Renal pelvis (tissue), 12 donors: ENCODE measurements at places on chromosomes 12 and 14. TPM values are rescaled to one million over a fixed set of nuclear protein-coding genes. Genes with fewer than 3 reads are reported as not detected.

CCDC197 gene
- not detected for polyA plus RNA-seq

DNA sequence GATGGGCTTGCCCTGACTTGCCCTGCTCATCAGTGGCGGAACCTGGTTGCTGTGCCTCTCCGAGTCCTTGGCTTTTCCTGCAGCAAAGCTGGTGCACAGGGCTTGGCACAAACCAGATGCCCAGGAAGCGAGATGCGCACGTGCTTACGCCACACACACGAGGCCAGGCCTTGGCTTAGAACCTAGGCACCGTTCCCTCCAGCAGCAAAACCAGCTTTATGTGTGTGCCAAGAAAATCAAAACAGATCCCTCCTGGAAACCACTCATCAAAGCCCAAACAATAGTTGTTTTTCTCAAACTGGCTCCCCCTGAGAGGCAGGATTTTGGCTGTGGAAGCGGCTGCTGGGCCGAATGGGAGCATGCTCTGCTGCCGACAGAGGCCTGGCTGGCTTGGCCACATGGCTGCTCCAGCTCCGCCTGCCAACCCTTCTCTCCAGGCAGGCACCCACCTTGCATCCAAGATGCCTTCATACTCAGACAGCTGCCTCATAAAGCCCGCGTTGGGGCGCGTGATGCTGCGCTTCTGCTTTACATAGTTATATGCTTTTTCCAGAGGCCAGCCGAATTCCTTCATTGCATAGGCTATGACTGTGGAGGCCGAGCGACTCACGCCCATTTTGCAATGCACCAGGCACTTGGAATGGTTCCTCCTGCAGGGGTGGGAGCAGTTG is 58.7 kb downstream of the SSH1 start:
- no peak for DNase-seq

OVCH1 gene
- 0.61 TPM for polyA plus RNA-seq

DNA sequence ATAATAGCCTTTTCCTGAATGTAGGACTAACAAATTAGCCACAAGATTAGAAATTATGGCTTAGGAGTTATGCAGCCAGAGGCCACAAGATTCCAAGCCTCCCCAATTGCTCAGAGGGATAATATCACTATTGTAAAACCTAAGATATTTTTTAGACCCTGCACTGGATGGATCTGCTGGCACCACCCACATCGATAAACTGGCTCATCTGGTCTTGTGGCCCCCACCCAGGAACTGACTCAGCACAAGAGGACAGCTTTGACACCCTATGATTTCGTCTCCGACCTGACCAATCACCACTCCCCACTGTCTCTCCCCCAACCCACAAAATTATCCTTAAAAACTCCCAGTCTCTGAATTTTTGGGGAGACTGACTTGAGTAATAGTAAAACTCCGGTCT is 54.7 kb downstream of the CPM start:
- no peak for DNase-seq

- DNase-seq, result no peak
Measured at GRCh38 chr12:20444595-20445170, 76.3 kb downstream of the PDE3A start.

TMEM30B gene
- polyA plus RNA-seq, result 11.0 TPM

CLEC6A gene
- 0.18 TPM for polyA plus RNA-seq

IKZF4 gene
- 20.1 TPM for polyA plus RNA-seq

SSPN gene
- polyA plus RNA-seq, result 13.4 TPM

- DNase-seq, result no peak
Measured at GRCh38 chr12:71567537-71567936, 96.1 kb downstream of the ZFC3H1 start.

DACT1 gene
- polyA plus RNA-seq, result 31.7 TPM

TAS2R46 gene
- 0.14 TPM for polyA plus RNA-seq

- no peak for DNase-seq
Measured at GRCh38 chr14:96156804-96157760, 47.6 kb upstream of the BDKRB2 start.

YARS2 gene
- 33.9 TPM for polyA plus RNA-seq
